Renal cortical epithelial cell (primary cell): ENCODE measurements at places on chromosomes 11 and 22. TPM values are rescaled to one million over a fixed set of nuclear protein-coding genes. Genes with fewer than 3 reads are reported as not detected.

The GTSE1 gene
- total RNA-seq: 0.20 and 3.3 TPM in 2 replicates

The OR6A2 gene
- total RNA-seq: 0.50 TPM in 1 of 2 replicates, not detected in the other

The SLC43A1 gene
- total RNA-seq: 1.2 TPM in 2 replicates

The MS4A6A gene
- not detected in 2 replicates for total RNA-seq

The SLC29A2 gene
- 1.4 and 5.3 TPM in 2 replicates for total RNA-seq

The KCNA4 gene
- not detected in 2 replicates for total RNA-seq
